Hematopoietic multipotent progenitor cell (in vitro differentiated cells): ENCODE measurements at places on chromosomes 16 and 17. TPM values are rescaled to one million over a fixed set of nuclear protein-coding genes. Genes with fewer than 3 reads are reported as not detected.

The CCL17 gene
- total RNA-seq: not detected

The KRTAP4-1 gene
- not detected for total RNA-seq

The PRAC1 gene
- not detected for total RNA-seq

The TVP23B gene
- 12.7 TPM for total RNA-seq

The KRTAP2-3 gene
- total RNA-seq: not detected

The VTN gene
- not detected for total RNA-seq

The TNFSF13 gene
- 15.3 TPM for total RNA-seq

DNA sequence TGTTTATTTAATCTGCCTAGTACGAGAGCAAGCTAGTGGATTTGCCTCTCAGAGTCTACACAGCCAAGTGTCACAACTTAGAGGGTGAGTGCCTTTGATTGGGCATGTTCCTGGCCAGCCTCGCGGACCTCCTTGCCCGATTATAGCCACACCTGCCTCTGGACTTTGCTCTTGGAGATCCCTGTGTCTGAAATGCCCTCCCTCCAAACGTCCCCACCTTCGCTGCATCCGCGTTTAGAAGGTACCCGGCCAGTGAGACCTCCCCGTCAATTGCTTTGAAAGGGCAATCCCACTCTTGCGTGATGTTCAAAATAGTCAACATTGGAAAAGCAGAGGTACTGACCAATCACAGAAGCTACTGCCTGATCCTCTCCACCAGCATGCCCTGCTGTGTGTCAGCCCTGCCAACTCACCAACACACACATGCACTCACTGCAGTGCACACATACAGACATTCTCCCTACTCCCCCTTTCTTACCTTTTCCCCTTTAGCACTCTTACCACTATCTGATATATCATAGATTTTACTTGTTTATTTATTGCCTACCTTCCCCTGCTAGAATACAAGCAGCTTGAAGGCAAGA, 6.5 kb upstream of the SDK2 start:
- DNase-seq: no peak

- no peak for DNase-seq
Observed at GRCh38 chr16:89385712-89386111, 104.6 kb downstream of the ANKRD11 start.

- no peak for DNase-seq
Observed at GRCh38 chr17:44465897-44466296, 37.3 kb downstream of the GPATCH8 start.

DNA sequence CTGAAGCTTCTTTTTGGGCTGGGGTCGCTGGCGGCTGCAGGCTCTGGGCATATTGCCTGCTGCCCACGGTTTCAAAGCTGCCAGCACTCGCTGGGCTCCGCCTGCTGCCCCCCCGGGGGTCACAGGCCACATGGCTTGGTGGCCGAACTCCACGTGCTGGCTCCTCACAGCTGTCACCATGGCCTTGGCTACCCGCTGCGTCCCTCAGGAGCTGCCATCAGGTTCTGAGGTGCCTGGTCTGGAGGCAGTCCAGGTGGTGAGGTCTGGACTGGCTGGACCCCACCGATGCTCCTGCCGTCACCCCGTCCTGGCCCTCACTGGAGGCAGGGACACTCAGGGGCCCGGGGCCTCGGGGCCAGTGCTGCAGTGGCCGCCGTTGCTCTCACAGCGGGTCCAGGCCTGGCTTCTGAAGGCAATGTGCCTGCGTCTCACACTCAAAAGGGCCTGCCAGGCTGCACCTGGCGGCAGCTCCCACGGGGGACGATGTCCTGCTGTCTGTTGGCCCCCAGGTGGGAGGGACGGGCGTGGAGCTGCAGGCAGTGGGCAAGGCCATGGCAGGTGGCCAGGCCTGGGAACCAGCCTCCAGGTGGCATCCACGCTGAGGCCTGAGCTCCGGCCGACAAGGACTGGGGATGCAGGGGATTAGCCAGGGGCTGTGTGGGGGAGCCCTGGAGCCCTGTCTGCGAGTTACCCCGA, 13.3 kb downstream of the CAPN15 start:
- DNase-seq: no peak

- DNase-seq: no peak
Observed at GRCh38 chr16:2335286-2335895, 5.1 kb downstream of the ABCA3 start.

GRCh38 chr17:917391-917811, 62.2 kb downstream of the NXN start:
- DNase-seq: no peak

DNA sequence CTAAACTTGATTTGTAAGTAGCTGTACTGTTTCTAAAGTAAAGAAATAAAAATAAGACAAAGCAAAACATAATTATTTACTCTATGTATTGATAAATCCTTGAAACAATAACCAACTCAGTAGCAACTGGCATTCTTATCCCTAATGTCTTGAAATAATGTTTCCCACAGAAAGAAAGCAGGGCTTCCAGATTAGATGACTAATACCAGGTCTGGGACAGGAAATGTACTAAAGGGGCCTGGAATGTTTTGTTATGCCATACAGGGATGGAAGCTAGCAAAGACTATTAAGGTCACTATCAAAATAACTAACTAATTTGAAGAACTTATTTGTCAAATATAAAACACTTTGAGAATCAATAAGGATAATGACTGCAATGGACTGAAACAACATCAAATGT, 82.1 kb downstream of the CFDP1 start:
- DNase-seq: no peak

DNA sequence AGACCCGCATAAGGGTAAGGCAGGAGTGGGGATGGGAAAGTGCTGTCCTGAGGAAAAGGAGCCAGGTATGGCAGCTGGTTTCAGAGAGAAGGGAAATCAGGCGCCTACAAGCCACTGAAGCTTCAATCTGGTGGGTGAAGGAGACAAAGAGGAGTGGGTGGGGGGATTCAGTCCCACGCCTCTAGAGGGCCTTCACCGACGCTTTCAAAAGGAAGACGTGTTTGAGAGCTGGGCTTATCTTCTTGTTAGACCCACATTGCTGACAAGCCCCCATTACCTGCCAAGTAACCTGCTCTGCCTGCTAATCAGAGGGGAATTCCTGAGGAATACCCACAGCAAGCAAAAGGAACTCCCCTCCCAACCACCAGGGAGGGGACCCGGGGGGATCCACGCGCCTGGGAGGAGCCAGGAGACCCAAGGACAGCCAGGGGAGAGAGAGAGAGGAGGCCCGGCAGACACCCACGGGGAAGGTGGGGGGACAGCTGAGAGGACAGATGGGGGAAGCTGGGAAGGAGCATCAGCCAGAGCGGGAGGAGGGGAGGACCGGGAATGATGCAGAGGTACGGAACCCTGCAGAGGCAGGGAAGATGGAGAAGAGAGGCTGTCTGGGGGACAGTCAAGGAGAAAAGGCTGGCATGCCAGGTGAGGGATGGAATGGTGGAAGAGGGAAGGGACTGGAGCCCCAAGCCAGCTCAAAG, 1.0 kb downstream of the MTMR4 start:
- DNase-seq: no peak

- no peak for DNase-seq
Observed at GRCh38 chr16:54430491-54431030, 144.0 kb upstream of the IRX3 start.

DNA sequence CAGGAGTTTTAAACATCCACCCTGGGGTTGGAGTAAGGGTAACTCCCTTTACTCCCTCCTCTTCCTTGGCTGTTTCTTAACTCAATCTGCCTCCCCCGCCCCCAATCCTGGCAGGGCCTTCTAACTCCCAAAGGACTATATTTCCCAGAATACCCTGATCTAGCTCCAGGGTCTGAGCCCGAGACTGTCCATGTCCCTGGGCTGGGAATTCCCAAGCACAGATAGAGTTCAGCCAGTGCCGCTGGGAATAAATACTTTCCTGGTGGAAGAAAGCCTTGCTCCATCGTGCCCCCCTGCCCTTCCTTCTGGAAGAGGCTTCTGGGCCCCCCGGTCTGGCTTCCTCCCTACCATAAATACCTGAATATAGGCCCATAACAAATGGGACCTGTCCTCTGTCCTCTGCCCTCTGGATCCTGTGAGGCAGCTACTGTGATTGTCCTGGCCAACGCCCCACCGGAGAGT, 10.2 kb downstream of the BAHCC1 start:
- no peak for DNase-seq

DNA sequence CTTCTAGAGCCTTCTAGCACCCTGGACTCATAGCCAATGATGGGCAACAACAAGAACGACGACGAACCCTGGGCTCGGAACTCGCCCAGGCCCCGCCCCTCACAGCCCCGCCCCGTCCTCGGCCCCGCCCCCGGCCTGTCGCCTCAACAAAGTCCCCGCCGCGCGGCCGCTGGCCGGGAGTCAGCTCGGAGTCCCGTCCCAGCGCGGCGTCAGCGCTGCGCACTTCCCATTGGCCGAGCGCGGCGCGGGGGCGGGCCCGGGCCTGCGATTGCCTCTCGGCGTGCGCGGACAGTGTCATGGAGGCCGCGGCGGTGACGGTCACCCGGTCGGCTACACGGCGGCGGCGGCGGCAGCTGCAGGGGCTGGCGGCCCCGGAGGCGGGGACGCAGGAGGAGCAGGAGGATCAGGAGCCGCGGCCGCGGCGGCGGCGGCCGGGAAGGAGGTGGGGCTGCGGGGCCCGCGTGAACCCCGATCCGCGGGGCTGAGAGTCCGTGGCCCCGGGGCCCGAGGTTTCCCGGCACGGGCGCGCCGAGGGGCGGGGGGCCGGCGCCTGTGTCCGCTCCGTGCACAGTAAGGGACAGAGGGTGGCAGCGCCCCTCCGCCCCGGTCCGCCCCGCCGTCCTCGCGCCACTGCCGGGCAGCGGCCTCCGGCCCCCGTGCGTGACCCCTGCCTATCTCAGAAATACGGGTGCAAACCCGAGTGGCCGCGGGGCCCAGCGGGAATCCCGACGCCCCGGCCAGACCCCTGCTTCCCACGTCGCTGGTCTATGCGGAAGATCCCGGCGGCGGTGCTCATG, at the start of gene ENGASE:
Gene ENGASE (plus strand): TSS at position 176 of the 797 bp plus-strand sequence. CDS start 121 bp downstream, at position 297.
- DNase-seq: peak; percentile 94

GRCh38 chr17:78524870-78525510, 52.2 kb downstream of the DNAH17 start:
- DNase-seq: no peak

DNA sequence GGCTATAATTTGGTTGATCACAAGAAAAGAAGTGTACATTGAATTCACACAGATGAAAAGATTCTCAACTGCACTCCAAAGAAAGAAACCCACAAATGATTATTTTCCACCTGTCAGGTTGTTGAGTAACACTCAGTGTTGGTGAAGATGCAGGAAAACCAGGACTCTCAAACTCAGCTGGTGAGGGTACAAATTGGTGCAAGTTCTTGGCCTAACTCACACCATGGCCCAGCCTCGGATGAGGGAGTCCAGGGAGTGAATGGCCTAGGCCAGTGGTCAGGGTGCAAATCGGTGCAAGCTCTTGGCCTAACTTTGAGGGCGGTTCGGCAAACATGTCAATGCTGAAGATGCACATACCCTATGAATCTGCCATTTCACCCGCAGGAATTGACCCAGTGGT, 8.6 kb downstream of the SCNN1B start:
- no peak for DNase-seq

- DNase-seq: no peak
Observed at GRCh38 chr17:20944014-20944865, 98.6 kb downstream of the USP22 start.
